ENCODE measurements at places on chromosomes 1 and 21. TPM values are rescaled to one million over a fixed set of nuclear protein-coding genes. Genes with fewer than 3 reads are reported as not detected.
A peak's percentile ranks its signal among the peaks of the same experiment; 100 is the strongest.

DNA sequence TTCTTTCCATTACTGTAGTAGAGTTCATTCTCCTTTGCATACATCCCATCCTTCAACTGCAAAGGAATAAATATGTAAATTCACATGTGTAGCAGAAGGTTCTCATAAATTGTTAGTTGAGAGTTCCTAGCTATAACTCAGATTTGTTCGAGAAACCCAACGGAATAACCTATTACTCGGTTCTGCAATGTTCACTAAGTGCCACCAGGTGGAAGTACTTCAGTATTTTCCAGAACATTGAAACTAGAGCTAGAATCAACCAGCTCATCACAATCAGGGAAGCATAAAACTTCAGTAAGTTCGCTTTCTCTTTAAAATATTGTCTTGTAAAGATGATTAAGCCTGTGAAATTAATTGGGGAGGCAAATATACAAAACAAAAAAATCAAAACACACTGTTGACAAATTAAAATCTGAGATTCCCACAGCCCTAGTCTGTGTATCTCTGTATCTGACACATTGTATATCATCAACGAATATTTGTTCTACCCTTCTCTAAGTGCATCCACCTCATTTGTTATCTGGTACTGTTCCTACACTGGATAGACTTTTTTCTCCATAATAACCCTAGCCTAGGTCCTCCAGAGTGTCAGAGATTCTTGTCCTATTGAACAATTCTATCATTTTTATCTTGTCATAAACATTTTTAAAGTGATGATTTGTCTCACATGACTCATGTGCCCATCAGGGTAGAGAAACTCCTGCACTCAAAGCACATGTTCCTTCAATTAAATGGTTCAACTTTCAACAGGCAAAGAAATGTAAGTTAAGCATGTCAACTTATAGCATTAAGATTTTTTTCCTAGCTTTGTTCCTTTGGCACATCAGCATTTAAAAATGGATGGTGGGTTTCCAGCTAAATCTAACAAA, 31.9 kb downstream of the MROH9 start:
- no peak overlapping the region for H3K27ac ChIP-seq
- no peak for DNase-seq
- no peaks in the 10 kb centered on the region for H3K4me1 ChIP-seq
- no peak overlapping the region for H3K4me3 ChIP-seq

The ZYG11A gene
- 7.3 TPM for total RNA-seq

GRCh38 chr1:43554444-43554992, 23.8 kb downstream of the PTPRF start:
- H3K27me3 ChIP-seq, result no peaks in the 10 kb centered on the region
- DNase-seq, result peak; percentile 46
- H3K4me3 ChIP-seq, result no peak overlapping the region

DNA sequence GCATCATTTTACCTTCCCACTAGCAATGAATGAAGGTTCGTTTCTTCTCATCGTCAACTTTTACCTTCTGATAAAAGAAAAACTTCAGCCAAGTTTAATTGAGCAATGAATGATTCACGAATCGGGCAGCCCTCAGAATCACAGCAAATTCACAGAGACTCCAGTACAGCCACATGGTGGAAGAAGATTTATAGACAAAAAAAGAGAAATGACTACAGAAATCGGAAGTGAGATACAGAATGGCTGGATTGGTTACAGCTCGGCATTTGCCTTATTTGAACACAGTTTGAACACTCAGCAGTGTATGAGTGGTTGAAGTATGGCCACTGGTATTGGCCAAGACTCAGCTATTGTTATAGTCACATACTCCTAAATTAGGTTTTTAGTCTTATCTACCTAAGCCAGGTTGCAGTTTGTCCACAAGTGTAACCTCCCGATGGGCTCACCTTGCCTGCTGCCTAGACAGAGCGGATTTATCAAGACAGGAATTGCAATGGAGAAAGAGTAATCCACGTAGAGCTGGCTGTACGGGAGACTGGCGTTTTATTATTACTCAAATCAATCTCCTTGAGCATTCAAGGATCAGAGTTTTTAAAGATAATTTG, 15.3 kb downstream of the AK4 start:
- H3K4me3 ChIP-seq, result no peak overlapping the region
- DNase-seq, result no peak
- H3K27ac ChIP-seq, result peak overlapping the region; percentile 81
- H3K36me3 ChIP-seq, result no peaks in the 10 kb centered on the region
- H3K27me3 ChIP-seq, result no peaks in the 10 kb centered on the region
- peaks cover 89% of the 10 kb centered on the region for H3K4me1 ChIP-seq

The CLCNKA gene
- total RNA-seq, result 2.7 TPM

- peaks cover 57% of the 10 kb centered on the region for H3K27me3 ChIP-seq
- DNase-seq, result peak; percentile 49
- peaks cover 31% of the 10 kb centered on the region for H3K4me1 ChIP-seq
- H3K4me3 ChIP-seq, result peak overlapping the region; percentile 67
Observed at GRCh38 chr1:52633291-52633754, 355 bp downstream of the SHISAL2A start.

GRCh38 chr1:20108366-20109123, 10.8 kb downstream of the PLA2G2D start:
- H3K27me3 ChIP-seq, result no peaks in the 10 kb centered on the region
- H3K27ac ChIP-seq, result peak overlapping the region; percentile 33
- H3K36me3 ChIP-seq, result peaks cover 6% of the 10 kb centered on the region
- H3K4me1 ChIP-seq, result peaks cover 24% of the 10 kb centered on the region
- H3K4me3 ChIP-seq, result no peak overlapping the region

- no peak for DNase-seq
- H3K27me3 ChIP-seq, result peaks cover 3% of the 10 kb centered on the region
- no peak overlapping the region for H3K27ac ChIP-seq
- H3K36me3 ChIP-seq, result no peaks in the 10 kb centered on the region
- H3K4me3 ChIP-seq, result no peak overlapping the region
Observed at GRCh38 chr1:224767676-224768075, 151.6 kb downstream of the CNIH3 start.

DNA sequence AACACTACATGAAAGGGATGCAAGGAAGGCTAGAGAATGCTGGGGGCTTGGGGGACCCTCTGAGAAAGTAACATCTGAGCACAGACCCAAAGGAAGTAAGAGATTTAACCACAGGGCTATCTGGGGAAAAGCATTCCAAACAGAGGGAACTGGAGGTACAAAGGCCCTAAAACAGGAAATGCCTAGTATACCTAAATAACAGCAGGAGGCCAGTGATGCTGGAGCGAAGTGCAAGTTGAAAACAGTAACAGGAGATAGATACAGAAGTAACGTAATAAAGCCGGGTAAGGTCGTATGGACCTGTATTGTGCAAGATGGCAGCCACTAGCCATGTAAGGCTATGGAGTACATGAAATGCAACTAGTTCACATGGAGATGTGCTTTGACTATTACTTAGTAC, 52.1 kb downstream of the CD34 start:
- H3K4me3 ChIP-seq, result no peak overlapping the region
- H3K27me3 ChIP-seq, result no peaks in the 10 kb centered on the region
- no peaks in the 10 kb centered on the region for H3K36me3 ChIP-seq
- DNase-seq, result no peak
- no peak overlapping the region for H3K27ac ChIP-seq
- no peaks in the 10 kb centered on the region for H3K4me1 ChIP-seq

DNA sequence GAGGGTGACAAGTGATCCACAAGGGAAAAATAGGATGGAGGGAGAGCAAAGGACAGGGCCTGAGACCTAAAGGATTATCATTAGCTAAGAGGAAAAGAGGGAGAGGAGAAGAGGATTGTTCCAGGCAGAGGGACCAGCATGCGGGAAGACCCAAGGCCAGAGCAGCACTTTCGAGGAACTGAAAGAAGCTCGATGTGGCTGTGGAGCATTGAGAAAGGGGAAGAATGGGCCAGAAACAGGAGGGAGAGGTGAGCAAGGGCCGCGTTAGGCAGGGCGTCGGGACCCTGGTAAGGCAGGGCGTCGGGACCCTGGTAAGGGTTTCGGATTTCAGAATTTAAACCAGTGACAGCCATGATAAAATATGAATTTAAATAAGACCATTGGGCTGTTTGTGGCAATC, 22.8 kb upstream of the CSF1 start:
- no peaks in the 10 kb centered on the region for H3K36me3 ChIP-seq
- no peaks in the 10 kb centered on the region for H3K27me3 ChIP-seq
- peaks cover 13% of the 10 kb centered on the region for H3K4me1 ChIP-seq
- no peak overlapping the region for H3K27ac ChIP-seq
- no peak for DNase-seq

- no peaks in the 10 kb centered on the region for H3K27me3 ChIP-seq
- H3K4me3 ChIP-seq, result no peak overlapping the region
- no peak for DNase-seq
- H3K27ac ChIP-seq, result peak overlapping the region; percentile 57
Observed at GRCh38 chr1:165837838-165838364, 10.5 kb downstream of the UCK2 start.

DNA sequence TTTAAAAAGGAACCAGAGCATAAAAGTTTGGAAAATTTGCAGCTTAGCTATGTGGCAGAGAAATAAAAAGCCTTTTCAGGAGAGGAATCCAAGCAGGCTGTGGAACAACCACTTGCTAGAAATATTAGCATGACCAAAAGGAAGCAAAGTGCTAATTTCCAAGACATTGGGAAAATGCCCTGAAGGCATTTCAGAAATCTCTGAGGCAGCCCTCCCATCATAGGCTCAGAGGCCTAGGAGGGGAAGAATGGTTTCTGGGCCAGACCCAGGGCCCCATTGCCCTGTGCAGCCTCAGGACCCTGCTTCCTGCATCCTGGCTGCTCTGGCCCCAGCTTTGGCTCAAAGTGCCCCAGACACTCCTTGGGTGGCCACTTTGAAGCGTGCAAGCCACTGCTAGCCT, 56.8 kb downstream of the TENT5C start:
- H3K4me3 ChIP-seq, result no peak overlapping the region
- no peak overlapping the region for H3K27ac ChIP-seq
- no peaks in the 10 kb centered on the region for H3K27me3 ChIP-seq
- peaks cover 12% of the 10 kb centered on the region for H3K36me3 ChIP-seq
- DNase-seq, result no peak

The C4BPA gene
- total RNA-seq, result 0.39 TPM

GRCh38 chr1:172601046-172601630, 57.8 kb upstream of the FASLG start:
- H3K36me3 ChIP-seq, result peaks cover 38% of the 10 kb centered on the region
- no peak overlapping the region for H3K4me3 ChIP-seq
